ENCODE measurements at places on chromosomes 12 and 14. TPM values are rescaled to one million over a fixed set of nuclear protein-coding genes. Genes with fewer than 3 reads are reported as not detected.

- peak; percentile 6 for DNase-seq
- H3K36me3 ChIP-seq: no peaks in the 10 kb centered on the region
- H3K27ac ChIP-seq: no peak overlapping the region
- H3K4me3 ChIP-seq: no peak overlapping the region
These were observed 179.3 kb upstream of the RMST start for GRCh38 chr12:97283297-97283696.

- DNase-seq: no peak
- H3K4me1 ChIP-seq: no peaks in the 10 kb centered on the region
- H3K4me3 ChIP-seq: no peak overlapping the region
- no peak overlapping the region for H3K27ac ChIP-seq
These were observed 126.4 kb downstream of the ATP23 start for GRCh38 chr12:58067610-58068387.

DNA sequence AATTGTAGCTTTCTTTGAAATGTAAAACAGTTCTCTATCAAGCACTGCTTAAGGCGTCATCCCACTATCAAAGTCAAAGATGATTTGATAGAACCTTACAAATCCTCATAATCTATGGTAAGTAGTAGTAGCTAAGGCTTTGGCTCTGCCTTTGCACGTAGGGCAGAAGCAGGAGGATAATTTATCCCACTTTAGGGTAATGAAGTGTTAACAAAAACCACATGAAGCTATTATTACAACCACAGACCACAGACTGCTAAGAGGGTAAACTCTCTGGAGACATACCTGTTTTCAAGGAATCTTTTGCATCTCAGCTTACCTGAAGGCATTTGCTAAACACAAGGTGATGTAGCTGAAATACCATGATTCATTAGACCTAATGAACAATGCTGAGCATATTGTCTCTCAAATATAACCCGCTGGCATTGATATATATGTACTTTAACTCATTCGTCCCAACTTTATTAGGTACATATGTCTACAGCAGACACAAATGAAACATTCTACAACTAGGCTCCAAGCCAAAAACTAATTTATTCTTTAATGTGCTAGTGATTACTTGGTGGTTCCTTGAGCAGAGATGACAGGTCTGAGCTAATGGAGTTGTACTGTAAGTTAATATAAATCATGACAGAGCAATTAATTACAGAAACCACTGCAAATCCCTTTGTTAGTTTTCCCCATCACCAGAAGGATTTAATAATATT lies 368.8 kb downstream of the ETNK1 start:
- no peak overlapping the region for H3K4me3 ChIP-seq
- H3K27me3 ChIP-seq: no peaks in the 10 kb centered on the region
- no peak overlapping the region for H3K27ac ChIP-seq

RASSF9 gene
- total RNA-seq: not detected

DNA sequence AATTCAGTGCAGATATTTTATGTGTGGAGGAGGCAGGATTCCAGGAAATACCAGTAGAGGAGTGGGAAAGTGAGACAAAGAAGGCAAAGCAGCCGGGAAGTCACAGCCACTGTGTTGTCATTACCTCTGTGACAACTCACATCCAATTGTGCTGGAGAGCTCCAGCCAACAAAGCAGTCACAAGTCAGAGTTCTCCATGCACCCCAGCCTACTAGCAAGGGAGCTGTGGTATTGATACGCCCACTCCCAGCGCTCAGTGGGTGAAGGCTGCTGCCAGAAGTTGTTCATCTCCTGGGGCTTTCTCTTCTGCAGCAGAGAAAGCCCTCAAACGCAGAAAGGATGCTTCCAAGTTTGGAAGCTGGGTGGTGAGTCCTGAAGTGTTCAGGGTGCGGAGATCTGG lies 93.9 kb downstream of the DICER1 start:
- no peak overlapping the region for H3K4me3 ChIP-seq
- H3K27ac ChIP-seq: no peak overlapping the region
- no peak for DNase-seq
- H3K27me3 ChIP-seq: no peaks in the 10 kb centered on the region

SLC17A8 gene
- total RNA-seq: not detected

SALL2 gene
- total RNA-seq: 3.5 TPM

- no peak overlapping the region for H3K27ac ChIP-seq
- H3K36me3 ChIP-seq: no peaks in the 10 kb centered on the region
- H3K27me3 ChIP-seq: no peaks in the 10 kb centered on the region
- H3K4me1 ChIP-seq: peaks cover 4% of the 10 kb centered on the region
These were observed 70.5 kb downstream of the DNAI7 start for GRCh38 chr12:25124493-25124892.

DNA sequence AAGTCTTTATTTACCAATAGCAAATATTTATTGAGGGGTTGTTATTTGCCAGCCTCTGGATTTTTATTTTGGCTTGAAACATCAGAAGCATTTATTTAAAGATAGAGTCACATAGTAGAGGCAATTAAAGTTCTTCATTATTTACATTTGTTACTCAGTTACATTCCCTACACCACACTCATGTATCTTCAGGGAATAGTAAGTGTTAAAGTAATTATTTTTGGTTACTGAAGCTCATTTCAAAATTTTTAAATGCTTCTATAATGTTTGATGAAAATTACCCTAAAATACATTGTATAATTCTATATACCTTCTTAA lies 205.6 kb downstream of the ESR2 start:
- no peaks in the 10 kb centered on the region for H3K4me1 ChIP-seq
- H3K36me3 ChIP-seq: peaks cover 2% of the 10 kb centered on the region
- no peak overlapping the region for H3K4me3 ChIP-seq
- no peaks in the 10 kb centered on the region for H3K27me3 ChIP-seq

DNA sequence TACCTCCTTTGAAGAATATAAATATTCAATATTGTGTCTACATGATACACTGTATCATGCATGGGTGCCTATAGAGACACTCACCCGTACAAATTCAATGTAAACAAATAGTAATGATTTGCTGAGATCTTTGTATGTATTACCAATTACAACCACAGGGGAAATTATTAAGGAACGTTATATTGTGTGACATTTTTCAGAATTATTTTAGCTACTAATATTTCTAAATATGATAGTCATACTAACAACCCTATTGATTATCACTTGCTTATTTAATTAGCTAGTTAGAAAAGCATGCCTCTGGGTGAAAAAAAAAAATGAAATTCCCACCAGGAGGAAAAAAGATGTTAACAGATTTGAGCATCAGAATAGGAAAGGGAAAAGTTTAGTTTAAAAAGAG lies 2.1 kb downstream of the SOX5 start:
- H3K36me3 ChIP-seq: no peaks in the 10 kb centered on the region
- no peak overlapping the region for H3K4me3 ChIP-seq
- H3K4me1 ChIP-seq: no peaks in the 10 kb centered on the region
- DNase-seq: no peak
- no peak overlapping the region for H3K27ac ChIP-seq

FBXW8 gene
- total RNA-seq: 8.5 TPM

SH2B3 gene
- 48.7 TPM for total RNA-seq

- H3K4me1 ChIP-seq: peaks cover 3% of the 10 kb centered on the region
- no peak for DNase-seq
- peaks cover 5% of the 10 kb centered on the region for H3K36me3 ChIP-seq
- no peak overlapping the region for H3K27ac ChIP-seq
- H3K4me3 ChIP-seq: no peak overlapping the region
These were observed 27.8 kb downstream of the AACS start for GRCh38 chr12:125092872-125093680.

DNA sequence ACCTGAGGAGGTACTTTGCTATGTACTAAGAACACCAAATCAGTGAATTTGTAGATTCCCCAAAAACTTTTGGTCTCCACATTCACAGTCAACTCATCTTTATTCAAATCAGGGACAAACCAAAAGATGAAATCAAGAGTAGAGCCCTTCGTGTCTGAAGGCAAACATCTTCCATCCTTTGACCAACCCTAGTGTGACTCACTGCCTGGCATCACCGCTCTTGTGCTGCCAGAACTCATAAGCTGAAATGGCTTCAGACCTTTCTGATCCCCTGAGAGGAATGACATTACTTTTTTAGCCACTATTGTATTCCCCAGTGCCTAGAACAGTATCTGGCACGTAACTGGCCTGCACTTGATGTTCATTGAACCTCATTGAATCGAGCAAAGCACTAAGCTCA lies 50.1 kb downstream of the GOLGA5 start:
- no peak overlapping the region for H3K4me3 ChIP-seq
- peaks cover 36% of the 10 kb centered on the region for H3K4me1 ChIP-seq

DNA sequence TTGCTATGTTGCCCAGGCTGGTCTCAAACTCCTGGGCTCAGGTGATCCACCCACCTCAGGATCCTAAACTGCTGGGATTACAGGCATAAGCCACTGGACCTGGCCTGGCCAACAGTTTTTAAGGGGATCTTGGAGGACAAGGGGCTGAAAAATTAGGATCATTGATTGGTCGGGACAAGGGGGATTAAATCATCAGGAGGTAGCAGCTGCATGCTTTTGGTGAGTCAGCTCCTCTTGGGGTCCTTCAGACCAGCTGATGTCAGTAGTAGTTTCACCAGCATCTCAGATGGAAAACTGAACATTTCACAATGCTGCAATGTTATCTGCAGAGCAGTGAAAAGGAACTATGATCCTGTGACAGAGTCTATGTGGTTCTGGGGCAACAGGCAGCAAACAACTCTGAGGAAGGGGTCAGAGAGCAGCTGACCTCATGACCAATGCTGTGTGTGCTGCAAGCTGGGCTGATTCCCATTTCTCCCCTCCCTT lies 6.3 kb downstream of the LRRC74A start:
- peaks cover 2% of the 10 kb centered on the region for H3K27me3 ChIP-seq
- no peak overlapping the region for H3K4me3 ChIP-seq
- DNase-seq: no peak
- no peaks in the 10 kb centered on the region for H3K4me1 ChIP-seq
- H3K27ac ChIP-seq: no peak overlapping the region

AICDA gene
- not detected for total RNA-seq

PTGER2 gene
- total RNA-seq: 19.5 TPM

BCL2L14 gene
- 5.1 TPM for total RNA-seq

DNA sequence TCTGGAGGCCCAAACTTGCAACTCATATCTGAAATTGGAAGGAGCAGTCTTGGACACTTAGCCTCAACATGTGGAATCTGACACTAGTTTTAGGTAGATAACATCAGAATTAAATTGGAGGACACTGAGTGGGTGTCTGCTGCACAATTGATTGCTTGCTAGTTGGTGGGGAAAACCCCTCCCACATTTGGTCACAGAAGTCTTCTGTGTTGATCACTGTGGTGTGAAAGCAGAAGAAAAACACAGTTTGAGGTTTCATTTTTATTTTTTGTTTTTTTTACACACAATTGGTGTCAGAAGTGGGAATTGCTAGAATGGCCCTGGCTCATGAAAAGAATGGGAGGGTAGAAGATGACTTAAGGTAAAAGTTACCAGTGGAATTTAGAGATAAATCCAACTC lies 78.0 kb upstream of the CD163 start:
- H3K36me3 ChIP-seq: no peaks in the 10 kb centered on the region
- peaks cover 7% of the 10 kb centered on the region for H3K4me1 ChIP-seq
- no peak overlapping the region for H3K4me3 ChIP-seq

WNT1 gene
- not detected for total RNA-seq

AQP6 gene
- not detected for total RNA-seq

DAO gene
- total RNA-seq: not detected

SMCO2 gene
- 0.32 TPM for total RNA-seq

- peaks cover 12% of the 10 kb centered on the region for H3K4me1 ChIP-seq
- no peaks in the 10 kb centered on the region for H3K27me3 ChIP-seq
- no peak overlapping the region for H3K4me3 ChIP-seq
- no peak for DNase-seq
These were observed 101.2 kb upstream of the ATF7IP start for GRCh38 chr12:14264316-14264715.

TRHDE gene
- total RNA-seq: not detected

DNA sequence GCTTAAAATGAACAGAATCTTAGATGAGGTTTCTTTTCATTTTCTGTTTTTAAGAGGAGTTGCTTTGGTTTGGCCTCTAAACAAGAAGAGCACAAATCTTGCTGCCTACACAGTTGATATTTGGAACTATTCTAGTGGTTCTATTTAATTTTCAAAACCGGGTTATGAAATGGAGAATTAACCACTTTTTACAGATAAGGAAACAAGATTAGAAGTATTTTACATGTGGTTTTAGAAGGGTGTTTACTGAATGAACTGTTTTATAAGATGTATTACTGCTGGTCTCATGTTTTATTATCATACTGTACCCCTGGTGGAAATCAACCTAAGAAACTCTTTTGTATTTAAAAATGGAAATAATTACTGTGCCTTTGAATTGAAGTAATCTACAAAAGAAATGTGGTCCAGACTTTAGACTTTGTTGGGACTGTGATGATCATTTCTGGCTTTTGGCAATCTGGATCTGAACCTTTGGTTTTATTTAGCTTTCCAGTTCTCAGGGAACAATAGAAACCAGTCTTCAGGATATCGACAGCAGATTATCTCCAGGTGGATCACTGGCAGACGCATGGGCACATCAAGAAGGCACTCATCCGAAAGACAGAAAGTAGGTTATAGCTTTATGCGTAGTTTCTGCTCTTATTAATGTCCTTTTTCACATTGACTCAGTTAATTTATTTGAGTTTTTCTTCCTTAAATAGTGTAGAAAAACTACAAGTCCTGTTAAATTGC lies 43.2 kb downstream of the TBK1 start:
- peaks cover 30% of the 10 kb centered on the region for H3K36me3 ChIP-seq
- no peak overlapping the region for H3K27ac ChIP-seq
- peaks cover 12% of the 10 kb centered on the region for H3K4me1 ChIP-seq
- DNase-seq: no peak

DNA sequence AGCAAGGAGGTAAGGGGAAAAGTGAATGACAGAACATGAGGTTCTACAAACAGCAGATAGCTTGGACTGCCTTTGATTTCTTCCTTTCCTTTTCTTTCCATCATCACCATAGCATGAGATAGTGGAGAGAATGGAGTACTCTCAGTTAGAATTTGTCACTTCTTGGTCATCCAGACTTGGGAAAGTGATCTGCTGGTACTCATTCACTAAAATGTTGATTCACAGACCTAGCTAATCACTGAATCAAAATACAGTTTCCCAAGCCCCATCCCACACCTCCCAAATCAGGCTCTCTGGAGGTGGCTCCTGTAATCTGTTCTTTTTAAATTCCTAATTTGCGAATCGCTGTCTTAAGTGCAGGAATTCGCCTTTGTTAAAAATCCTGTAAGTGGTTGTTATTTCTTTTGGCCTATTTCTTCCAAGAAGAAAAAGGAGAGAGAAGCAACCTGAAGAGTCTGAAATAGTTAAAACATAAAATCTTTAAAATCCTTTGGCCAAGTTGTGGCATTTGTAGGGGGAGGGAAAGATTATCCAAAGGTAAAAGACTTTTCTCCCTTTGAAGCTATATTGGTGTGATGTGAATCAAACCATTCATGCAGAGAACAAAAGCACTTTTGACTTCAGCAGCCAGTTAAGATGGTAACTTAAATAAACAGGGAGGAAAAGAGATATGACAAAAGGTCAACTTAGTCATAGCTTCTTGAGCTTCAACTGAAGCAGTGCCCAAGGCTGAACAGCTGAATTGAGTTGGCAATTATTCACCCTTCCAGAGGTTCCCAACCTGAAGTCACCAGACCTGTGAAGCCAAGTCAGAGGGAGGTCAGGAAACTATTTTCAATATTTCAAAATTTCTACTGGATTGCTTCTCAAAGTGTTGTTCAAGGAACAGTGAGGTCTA lies 255.1 kb upstream of the KRR1 start:
- no peaks in the 10 kb centered on the region for H3K36me3 ChIP-seq
- DNase-seq: no peak
- H3K4me3 ChIP-seq: no peak overlapping the region
- no peak overlapping the region for H3K27ac ChIP-seq
- H3K27me3 ChIP-seq: peaks cover 24% of the 10 kb centered on the region

POLE gene
- total RNA-seq: 121 TPM

All from activated CD8-positive, alpha-beta T cell treated with anti-CD3 and anti-CD28 coated beads for 36 hours (primary cell).